ENCODE measurements at places on chromosomes 5 and 9.

- DNase-seq, result no peak
These were observed 10.3 kb downstream of the ANKH start for GRCh38 chr5:14861123-14861765.

DNA sequence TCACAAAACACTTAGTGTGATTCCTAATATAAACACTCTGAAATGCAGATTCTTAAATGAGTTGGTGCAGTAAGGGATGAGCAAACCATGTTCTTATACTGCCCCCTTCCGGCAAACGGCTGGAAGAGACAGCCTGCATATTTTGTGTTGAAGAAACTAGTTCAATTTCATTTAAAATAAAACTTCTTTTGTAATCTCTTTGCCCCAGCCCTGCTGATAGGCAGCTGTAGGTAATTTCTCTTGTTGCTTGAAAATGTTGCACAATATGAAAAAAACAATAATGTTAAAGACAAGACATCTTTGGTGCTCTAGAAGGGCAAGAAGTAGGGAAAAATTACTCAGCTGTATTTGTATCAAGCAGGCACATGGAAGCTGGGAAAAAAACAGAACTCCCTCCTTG, 89.7 kb upstream of the CCNG1 start:
- DNase-seq, result peak; percentile 57

DNA sequence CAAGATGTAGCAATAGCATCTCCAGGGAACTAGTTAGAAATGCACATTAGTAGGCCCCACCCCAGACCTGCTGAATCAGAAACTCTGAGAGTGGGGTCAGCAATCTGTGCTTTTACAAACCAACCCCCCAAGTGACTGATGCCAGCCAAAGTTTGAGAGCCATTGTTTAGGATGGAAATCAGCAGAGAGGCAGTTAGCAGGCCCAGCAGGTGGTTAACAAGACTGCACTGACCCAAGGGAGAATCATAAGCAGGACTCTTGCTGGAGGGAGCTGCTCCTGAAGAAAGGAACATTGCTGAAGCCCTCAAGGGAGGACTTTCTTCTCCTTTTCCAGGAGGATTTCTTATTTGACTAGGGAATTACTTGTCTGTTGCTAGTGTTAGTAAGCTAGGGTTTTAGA, 74.2 kb upstream of the SLC12A2 start:
- DNase-seq, result no peak

DNA sequence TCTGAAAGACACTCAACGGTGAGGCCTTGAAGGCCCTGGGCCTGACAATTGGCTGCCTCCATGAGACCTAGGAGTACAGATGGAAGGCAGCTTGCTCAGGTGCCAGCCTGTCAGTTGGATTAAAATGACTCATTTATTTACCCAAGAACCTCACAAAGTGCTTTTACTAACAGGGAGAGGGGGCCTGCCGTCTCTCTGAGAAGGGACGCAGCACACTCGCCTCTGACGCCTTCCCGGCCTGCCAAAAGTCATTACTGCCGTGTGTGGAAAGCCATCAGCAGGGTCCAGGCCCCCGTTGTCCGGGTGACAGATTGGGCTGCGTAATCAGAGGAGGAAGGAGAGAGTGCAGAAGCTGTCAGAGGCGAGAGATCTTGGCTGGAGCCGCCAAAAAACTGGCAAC, 32.4 kb downstream of the DDX31 start:
- no peak for DNase-seq

DNA sequence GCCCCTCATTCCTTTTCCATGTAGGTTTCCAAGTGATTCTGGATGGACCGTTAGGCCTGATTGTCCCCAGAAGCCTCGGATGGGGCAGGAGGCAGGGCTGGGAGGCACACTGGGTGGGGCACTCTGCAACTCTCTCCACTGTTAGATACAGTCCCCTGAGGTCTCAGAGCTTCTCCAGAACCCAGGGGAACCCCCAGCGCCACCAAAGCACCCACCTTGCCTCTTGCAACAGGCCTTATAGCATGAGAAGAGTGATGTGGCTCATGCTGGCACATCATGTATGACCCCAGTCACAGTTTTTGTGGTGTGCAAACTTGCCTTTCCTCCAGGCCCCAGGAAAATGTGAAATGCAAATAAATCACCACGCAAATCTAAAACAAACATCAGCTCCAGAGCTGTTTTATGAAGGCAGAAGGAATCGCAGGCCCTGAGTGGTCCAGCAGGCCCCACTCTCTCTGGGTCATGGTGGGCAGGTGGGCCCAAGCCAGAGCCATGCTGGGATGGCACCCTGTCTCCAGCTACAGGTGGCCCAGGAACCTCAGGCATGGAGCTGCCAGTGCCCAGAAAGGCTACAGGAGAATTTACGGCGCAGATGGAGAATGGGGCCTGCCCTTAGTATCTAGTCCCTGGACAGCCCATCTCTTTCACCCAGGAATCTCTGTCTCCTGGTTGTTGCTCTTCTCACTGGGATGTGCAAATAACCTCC, 36.3 kb upstream of the CDKN2AIPNL start:
- DNase-seq, result no peak

- DNase-seq, result peak; percentile 53
These were observed 467 bp downstream of the CNOT6 start for GRCh38 chr5:180494510-180495181.

DNA sequence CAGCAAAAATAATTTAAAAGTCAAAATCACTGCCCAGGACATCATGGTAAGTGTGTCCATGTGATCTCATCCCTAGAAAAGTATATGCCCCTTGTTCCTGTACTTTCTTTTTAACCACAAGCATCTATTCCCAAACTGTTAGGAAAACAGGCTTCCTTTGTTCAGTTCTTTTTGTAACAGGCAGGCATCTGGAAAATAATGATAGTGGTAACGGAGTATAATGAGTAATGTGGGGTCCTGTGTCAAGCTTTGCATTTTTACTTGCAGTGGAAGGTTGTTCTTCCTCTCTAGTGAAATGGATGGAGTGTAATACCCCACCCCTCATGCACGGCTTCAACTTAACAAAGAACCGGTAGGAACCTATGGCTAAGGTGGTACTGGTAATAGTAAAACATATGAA, 532.1 kb downstream of the CTNND2 start:
- no peak for DNase-seq

- no peak for DNase-seq
These were observed 26.0 kb downstream of the MRPL22 start for GRCh38 chr5:154966874-154967273.

DNA sequence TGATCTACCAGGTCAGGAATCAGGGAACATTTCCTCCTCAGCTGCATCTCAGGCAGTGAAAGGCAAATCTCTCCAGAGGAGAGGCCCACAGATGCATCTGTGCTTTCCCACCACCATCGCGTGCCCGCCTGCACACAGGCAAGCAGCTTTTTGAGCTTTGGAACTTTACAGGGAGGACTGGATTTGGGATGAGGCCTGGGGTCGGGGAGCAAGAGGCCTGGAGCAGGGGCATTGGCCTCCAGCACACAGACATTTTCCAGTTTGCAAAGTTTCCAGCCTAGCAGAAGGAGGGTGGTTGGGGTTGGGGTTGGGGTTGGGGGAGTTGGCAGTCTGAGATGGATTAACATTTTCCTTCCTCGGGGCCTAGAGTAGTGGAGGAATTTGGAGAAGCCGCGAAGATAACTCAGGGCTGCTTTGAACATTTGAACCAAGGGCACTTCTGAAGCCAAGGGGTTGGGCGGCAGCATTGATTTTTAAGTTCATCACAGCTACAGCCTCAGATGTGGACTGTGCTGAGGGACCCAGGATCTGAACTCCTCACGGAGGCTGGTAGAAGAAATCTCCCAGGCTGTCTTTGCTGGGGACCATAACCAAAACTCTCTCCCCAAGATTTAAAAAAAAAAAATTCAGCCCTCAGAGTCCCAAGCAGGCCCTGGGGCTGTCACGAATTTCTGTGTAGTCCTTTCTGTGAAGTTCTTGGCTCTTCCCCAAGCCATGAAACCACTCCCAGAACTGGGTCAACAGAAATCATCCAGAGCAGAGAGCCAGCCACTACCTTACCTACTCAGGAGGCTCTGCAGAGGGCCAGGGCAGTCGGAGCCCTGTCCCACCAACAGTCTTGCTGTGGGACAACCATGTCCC, 25.6 kb downstream of the C5orf15 start:
- no peak for DNase-seq

- DNase-seq, result no peak
These were observed 553.0 kb upstream of the GRAMD2B start for GRCh38 chr5:125870256-125870655.

GRCh38 chr5:97192580-97193354, 9.7 kb upstream of the RIOK2 start:
- DNase-seq, result no peak

GRCh38 chr5:56580864-56581263, 234.5 kb upstream of the MAP3K1 start:
- DNase-seq, result no peak

DNA sequence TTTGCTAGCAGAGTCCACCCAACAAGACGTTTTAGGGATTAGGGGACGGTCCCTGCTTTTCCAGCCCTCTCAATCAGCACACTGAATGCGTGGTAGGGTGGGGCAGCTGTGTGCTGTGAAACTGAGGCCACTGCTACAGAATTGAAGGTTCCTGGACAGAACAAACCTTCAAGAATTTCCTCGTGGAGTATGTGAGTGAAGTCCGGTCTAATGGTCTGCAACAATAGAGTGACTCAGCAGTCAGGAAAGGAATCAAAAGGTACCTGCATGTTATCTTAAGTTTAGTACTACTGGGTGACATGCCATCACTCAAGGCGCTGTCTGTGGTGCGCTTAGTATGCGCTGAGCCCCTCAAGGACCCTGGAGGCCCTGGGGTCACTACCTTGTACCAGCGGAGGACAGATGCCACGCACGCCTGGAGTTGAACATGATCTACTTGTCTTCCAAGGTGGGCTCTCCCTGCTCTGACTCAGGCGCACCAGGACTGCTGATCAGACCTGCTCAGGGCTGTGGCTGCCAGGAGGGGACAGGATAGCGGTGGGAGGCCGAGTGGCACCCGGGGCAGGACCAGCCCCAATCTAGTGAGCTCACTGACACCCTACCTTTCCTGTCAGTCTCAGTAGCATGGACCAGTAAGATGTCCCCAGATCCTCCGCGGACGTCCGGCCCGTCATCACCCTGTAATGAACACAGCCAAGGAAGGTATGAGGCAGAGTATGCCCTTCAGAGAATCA, 50.5 kb downstream of the PRRT1B start:
- DNase-seq, result no peak

GRCh38 chr9:93035821-93036351, 22.6 kb upstream of the SUSD3 start:
- no peak for DNase-seq

DNA sequence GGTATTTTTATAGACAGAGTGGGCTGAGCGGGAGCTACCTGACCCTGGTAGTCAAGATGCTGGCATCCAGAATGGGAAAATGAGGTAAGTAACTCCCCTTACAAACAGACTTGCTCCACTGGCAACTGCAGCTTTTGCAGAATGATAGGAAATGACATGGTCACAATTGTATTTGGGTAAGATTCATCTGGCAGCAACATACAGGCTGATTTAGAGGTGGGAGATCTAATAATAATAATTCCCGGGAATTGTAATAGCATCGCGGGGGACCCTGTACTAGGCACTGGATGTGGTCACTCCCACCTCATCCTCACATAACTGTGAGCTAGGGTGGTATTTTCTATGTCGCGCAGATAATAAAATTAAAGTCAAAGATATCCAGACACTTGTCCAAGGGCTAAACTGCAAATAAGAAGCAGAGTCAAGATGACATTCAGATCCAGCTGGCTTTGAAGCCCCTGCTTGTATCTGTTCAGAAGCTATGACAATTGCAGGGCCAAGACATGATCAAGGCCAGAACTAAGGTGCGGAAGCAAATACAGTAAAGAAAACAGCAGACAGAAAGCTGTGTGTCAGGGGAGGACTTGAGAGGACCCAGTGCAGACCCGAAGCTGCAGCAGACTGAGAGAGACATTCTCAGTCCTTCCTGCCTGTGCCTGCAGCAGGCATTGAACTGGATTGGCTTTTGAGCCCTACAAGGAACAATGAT, 507.2 kb downstream of the BNC2 start:
- no peak for DNase-seq

DNA sequence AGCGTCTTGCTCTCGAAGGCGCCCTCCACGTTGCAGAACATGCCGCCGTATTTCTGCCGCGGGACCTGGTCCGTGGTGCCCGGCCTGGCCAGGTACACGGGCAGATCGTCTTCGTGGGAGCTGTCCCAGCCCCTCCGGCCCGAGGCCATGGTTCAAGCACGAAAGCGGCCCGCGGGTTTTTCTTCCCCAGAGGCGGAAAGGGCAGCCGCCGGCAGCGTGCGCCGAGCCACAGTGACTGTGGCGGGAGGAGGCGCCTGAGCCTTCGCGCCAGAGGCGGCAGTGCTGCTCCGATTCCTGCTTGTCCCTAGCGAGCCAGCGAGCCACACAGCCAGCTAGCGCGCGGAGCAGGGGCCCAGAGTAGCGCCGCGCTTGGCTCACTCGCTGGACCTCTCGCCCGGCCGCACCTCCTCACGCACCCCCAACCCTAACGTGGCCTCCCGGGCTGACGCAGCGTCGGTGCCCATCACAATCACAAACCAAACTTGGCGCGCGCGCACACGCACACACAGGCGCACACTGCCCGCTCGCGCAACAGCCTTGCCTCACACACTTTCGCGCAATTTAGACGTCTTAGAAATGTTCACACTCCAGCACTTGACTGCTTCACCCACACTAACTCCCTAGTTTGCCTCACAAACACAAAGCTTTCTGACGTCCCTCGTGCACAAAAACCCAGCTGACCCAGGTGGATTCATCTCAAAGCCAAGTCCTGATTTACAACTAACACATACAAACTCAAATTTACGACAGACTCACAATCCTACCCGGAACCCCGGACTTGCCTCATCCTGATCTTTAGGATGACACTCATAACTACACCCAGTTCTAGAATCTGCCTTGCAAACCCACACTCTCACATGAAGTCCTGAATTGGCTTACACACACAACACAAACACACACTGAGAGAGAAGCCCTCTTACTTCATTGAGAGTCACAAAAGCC, at the start of gene DPYSL3:
Gene DPYSL3, minus strand, starts transcription at position 359 of the 942 bp plus-strand sequence. Its CDS starts 210 bp downstream, at position 149.
- DNase-seq, result no peak

GRCh38 chr9:132507670-132508469, 74.5 kb upstream of the BARHL1 start:
- DNase-seq, result peak; percentile 67

- DNase-seq, result no peak
These were observed 22.3 kb downstream of the AQP3 start for GRCh38 chr9:33425128-33425533.

- no peak for DNase-seq
These were observed 122.0 kb downstream of the DRD1 start for GRCh38 chr5:175321927-175322532.

DNA sequence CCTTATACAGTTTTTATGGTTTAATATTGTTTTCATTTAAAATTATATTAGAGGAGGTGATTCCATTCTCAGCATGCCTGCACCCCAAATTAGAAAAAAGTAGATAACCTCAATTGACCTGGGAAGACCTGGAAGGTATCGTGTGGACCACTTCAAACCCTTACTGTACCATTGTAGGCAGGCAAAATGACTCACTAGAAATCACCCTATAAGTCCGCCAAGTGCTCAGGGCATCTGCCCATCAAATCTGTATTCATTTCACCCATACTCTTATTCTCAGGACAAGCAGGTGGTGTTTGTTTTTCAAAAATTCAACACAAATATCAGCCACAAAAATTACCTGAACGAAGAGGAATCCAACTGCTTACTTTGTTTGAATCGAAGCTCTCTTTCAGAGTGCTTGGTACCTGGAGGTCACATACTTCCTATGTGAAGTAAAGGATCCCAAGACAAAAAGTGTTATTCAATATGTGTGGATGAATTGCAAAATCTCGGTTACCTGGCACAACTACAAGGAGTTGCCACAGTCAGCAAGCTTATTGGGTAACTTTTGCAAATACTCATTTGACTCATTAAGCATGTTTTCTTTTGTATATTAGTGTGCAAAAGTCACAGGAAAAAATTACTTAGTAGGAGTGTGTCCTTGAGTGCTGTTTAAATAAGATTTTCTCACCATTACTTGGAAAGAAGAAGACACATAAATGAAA, 216.2 kb downstream of the ENC1 start:
- DNase-seq, result no peak

Data from CD4-positive, alpha-beta T cell treated with Interleukin-10 for 1 hour (primary cell).